ENCODE measurements at places on chromosomes 6 and 20. TPM values are rescaled to one million over a fixed set of nuclear protein-coding genes. Genes with fewer than 3 reads are reported as not detected.

The RWDD2A gene
- 4.4 TPM for total RNA-seq

The MYBL2 gene
- 450 TPM for total RNA-seq

The TBC1D22B gene
- total RNA-seq: 12.3 TPM

GRCh38 chr6:158324136-158324535 lies 11.9 kb downstream of the TULP4 start:
- DNase-seq: no peak

DNA sequence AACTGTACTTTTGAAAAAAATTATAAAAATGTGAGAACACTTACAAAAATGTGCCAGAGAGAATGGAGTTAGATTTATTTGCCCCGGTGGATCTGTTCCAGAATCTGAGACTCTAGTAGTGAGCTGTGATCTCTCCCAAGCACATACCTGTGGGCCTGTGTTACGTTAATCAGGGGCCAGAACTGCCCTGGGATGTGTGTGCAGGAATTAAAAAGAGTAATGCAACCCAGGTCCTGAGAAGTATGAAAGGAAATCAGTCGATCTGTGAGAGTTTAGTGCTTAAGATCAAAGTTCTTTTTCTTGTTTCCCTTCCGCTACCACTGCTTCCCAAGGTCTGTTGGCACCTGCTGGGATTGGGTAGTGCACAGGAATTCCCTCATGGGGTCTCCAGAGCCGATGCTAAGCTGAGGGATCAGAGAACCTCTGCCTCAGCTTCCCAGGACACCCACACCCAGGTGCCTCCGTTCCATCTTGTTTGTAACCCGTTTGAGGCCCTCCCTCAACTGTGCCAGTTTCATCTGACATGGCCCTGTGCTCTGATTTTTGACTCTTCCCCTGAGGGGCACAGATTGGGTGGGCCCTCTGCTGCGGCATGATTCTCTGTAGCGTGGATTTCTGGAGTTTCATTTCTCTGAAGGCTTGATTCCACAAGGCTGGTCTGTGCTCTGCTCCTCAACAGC lies 87.7 kb downstream of the RREB1 start:
- no peak for DNase-seq

DNA sequence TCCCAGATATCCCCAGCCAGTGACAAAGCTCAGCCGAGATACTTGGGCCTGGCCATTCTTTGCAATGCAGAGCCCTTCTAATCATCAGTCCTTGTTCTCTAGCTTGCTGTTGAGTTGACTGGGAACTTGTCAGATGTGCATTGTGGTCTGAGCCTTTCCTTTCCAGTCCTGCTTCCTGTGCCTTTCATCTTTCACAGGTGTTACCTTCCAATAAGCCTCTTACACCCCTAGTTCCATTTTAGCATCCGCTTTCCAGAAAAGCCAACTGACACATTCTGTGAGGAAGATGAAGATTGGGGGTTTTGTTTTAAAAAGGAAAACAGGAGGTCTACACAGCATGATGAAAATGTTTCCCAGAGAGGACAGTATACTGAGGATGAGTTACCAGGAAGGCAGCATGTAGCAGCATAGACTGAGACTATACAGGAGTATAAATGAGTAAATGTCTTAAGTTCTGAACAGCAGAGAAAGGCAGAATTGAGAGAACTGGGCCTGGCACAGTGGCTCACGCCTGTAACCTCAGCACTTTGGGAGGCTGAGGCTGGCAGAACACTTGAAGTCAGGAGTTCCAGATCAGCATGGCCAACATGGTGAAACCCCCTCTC lies 5.6 kb upstream of the CEP85L start:
- peak; percentile 73 for DNase-seq

GRCh38 chr6:145814035-145814500 lies 527 bp downstream of the FBXO30 start:
- DNase-seq: peak; percentile 47

DNA sequence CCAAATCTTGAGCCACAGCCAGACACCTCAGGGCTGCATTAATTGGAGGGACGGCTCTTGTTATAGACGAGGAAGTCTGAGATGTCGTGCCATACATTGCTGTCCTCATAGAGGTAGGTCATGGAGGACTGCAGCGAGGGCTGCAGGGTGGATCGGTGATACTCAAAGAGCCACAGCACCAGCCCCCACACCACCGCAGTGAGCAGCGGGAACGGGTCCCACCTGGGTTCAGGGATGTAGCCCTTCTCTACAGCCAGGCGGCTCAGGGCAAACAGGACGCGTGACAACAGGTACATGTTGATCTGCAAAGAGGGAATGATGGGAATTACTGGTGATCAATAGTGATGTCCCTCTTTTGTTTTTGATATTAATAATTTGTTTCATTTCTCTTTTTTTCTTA lies 12.4 kb downstream of the PXMP4 start:
- no peak for DNase-seq

- DNase-seq: no peak
Observed at GRCh38 chr6:169659820-169660610, 41.8 kb downstream of the WDR27 start.

DNA sequence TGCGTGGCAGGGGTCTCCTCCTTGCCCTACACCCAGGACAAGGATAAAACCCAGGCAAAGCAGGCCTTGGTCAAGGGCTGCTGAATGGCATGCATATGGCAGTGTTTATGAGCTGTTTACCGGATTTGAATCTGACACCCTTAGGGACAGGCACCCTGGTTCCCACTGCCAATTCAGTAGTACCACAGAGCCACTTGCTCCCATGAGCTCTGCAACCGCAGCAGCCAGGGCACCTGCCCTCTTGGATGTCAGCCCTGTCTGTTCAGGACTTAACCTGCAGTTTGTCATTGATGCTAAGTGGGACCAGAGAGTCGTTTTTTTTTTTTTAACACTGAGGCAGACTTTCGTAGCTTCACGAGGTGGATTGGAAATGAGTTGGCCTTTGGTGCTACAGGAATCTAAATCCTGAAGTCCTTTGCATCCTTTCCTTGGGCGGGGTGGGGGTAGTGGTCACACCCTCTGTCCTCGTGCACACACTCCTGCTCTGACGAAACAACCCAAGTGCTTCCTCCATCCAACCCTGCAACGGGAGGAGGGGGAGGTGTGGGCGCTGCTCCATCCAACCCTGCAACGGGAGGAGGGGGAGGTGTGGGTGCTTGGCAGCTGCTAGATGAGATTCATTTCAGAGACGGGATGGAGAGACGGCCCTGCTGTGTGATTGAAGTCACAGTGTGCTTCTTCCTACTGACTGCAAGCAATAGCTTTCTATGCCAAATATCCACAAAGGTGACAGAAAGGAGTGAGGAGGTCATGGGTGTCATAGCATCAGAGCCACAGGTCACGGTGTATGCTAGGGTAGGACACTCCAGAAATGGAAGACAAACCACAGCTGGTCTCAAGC lies 166.5 kb downstream of the SMOC2 start:
- DNase-seq: no peak

- no peak for DNase-seq
Observed at GRCh38 chr20:58714340-58714922, 21.8 kb downstream of the NPEPL1 start.

GRCh38 chr6:154888421-154889295 lies 106.5 kb upstream of the TIAM2 start:
- DNase-seq: no peak

The OR2H2 gene
- not detected for total RNA-seq

DNA sequence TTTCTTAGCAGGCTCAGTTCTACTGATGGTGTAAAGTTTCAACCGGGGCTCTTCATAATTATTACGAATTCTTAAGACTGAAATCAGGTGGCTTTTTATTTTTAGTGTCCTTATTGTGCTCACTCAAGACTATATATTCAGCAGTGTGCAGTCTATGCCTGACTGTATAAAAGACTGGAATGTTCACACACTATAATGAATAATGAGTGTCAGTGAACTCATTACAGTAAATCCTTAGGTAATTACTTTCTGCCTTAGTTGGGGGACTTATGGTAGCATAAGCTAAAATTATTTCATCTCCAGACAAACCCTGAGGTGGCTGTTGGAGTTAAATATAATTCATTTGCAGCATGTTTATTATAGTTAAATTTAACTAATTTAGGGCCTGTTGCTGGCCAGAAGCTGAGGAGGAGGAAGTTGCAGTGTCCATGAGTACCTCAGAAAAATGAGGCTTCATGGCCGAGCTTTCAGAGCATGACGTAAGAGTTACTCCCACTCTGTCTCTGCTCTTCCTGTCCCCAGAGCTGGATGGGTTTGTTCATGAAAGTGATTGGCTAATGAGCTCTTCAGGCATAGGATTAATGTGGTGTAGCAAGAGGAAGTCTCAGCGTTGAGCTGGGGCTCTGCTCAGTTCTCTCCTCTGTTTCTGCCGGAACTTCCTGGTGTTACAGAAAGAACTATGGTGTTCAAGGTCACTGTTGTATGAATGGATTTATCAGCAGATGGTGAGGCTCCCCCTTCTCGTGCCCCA lies 335.7 kb downstream of the NRN1 start:
- no peak for DNase-seq

- DNase-seq: no peak
Observed at GRCh38 chr6:4603291-4603690, 172.9 kb upstream of the CDYL start.

The SOX18 gene
- total RNA-seq: not detected

GRCh38 chr6:89430201-89430962 lies 2.6 kb upstream of the ANKRD6 start:
- no peak for DNase-seq

- peak; percentile 66 for DNase-seq
Observed at GRCh38 chr6:27867945-27868300, 44.3 kb downstream of the OR2B2 start.

- no peak for DNase-seq
Observed at GRCh38 chr6:163717106-163717764, 302.7 kb downstream of the QKI start.

The TRIM40 gene
- not detected for total RNA-seq

GRCh38 chr6:40341726-40342125 lies 245.4 kb downstream of the LRFN2 start:
- DNase-seq: no peak

The PLEKHG1 gene
- total RNA-seq: 26.3 TPM

DNA sequence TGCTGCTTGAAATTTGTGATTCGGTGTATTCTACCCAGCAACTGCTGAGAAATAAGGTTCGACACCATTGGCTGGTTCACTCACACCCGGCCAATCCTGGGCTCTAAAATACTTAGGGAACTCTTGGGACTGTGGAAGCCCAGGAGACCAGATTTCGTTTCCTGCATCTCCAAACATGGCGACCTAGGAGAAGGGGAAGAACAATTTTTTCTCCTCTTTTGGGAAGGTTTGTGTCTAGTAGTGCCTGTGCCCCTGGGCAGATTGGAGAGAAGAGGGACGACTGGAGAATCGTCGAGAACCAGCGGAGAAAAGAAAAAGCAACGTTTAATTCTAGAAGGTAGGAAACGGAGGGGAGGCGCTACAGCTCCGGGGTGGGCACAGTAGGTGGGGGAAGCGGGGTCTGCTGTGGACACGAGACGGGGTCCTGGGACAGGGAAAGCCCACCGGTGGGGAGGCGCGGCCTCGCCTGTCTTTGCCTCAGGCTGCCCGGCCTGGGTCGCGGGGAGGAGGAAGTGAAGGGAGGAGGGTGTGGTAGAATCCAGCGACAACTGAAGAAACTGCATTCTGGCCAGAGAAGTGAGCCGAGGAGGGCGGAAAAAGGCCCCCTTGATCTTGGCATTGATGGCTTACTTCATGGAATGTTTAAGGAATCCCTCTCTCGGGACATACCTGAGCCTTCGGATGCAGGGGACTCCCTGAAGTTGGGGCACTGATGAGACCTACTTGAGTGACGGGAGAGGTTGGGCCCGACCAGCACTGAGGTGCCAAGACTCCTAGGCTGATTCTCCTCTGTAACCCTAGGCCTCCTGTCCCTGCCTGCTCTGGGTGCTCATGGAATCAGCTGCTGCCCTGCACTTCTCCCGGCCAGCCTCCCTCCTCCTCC lies at the start of gene BTN2A1:
Gene BTN2A1, plus strand, starts transcription at position 150 of the 883 bp plus-strand sequence. Its CDS starts 682 bp downstream, at position 832.
- peak; percentile 91 for DNase-seq

GRCh38 chr6:139473231-139473701 lies 98.8 kb upstream of the CITED2 start:
- DNase-seq: no peak

The EDN3 gene
- not detected for total RNA-seq

The CRISP3 gene
- not detected for total RNA-seq

The NRSN1 gene
- not detected for total RNA-seq

All from OCI-LY7 (cell line).